ENCODE measurements at places on chromosomes 2 and 18.
A peak's percentile ranks its signal among the peaks of the same experiment; 100 is the strongest.

DNA sequence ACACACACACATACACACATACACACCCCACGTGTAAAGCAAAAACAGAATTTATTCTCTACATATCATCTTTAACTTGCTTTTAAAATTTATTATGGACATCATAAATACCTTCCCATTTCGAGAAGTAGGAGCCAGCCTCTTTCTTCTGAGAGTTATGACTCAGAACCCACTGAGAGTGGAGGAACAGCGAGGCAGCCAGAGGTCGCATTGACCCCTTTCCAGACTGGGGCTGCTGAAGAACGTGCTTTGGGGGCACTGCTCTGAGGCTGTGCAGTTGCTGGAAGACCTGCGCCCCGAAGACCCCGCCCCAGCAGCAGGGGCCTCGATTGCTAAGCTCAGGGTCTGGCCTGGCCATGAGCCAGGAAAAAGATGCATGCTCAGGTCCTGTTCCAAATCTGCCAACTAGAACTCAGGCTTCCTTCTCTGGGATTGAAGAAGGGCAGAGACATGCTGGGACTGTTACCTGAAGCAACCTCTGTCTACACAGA, 133.8 kb upstream of the TWIST2 start:
- H3K27me3 ChIP-seq = peaks cover 3% of the 10 kb centered on the region
- DNase-seq = no peak
- H3K4me1 ChIP-seq = no peaks in the 10 kb centered on the region
- H3K27ac ChIP-seq = no peak overlapping the region
- H3K36me3 ChIP-seq = no peaks in the 10 kb centered on the region

DNA sequence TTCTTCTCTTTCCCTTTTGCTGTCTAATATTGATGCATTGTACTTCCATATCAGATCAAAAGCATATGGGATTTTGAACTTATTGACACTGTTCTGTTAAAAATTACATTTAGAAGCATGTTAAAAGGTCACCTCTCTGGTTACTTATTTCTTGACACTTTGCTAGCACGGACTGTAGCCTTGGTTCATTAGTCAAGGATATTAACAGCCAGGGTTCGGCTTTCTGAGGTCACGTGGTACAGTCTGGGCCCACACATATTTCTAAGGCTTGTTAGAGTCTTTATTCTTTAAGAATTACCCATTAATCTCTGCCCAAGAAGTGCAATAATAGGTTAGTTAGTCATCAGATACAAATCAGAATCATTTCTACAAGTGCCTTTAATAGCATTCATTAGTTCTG, 1035.8 kb upstream of the FANCL start:
- H3K36me3 ChIP-seq = no peaks in the 10 kb centered on the region
- DNase-seq = no peak
- no peaks in the 10 kb centered on the region for H3K4me1 ChIP-seq
- H3K27me3 ChIP-seq = no peaks in the 10 kb centered on the region

DNA sequence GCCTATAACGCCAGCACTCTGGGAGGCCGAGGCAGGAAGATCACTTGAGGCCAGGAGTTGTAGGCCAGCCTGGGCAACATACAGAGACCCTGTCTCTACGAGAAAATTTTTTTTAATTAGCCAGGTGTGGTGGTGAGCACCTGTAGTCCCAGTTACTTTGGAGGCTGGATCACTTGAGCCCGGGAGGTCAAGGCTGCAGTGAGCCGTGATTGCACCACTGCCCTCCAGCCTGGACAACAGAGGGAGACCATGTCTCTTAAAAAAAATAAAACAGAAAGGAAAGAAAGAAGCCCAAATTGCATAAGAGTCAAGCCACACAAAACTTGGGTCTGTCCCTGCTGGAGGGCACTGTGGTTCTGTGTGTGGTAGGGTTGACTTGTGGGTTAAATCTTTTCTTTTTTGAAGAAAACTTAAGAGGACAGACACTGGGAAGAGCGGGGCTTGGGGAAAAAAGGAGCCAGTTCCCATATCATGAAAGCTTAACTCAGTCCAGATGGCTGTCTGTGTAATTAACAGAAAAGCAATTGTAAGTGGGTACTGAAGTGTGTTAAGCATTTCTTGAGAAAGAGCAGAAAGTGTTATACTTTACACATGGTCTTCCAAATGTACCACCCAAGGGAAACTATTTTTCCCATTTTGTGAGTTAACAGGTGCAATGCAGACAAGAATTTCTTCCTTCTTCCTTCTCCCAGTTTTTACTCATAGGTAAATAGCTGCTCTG, 115.1 kb downstream of the ALPK2 start:
- H3K27me3 ChIP-seq = peaks cover 13% of the 10 kb centered on the region
- H3K4me1 ChIP-seq = no peaks in the 10 kb centered on the region
- no peak overlapping the region for H3K4me3 ChIP-seq
- DNase-seq = no peak
- no peak overlapping the region for H3K27ac ChIP-seq

GRCh38 chr2:66538291-66538690, 103.4 kb downstream of the MEIS1 start:
- H3K4me3 ChIP-seq = no peak overlapping the region
- no peaks in the 10 kb centered on the region for H3K4me1 ChIP-seq
- H3K36me3 ChIP-seq = no peaks in the 10 kb centered on the region
- no peak for DNase-seq
- H3K27ac ChIP-seq = no peak overlapping the region
- no peaks in the 10 kb centered on the region for H3K27me3 ChIP-seq

- no peaks in the 10 kb centered on the region for H3K27me3 ChIP-seq
- no peak overlapping the region for H3K27ac ChIP-seq
- no peak for DNase-seq
- no peaks in the 10 kb centered on the region for H3K36me3 ChIP-seq
- H3K4me3 ChIP-seq = no peak overlapping the region
These were observed 412.0 kb upstream of the TCF4 start for GRCh38 chr18:56000041-56000440.

DNA sequence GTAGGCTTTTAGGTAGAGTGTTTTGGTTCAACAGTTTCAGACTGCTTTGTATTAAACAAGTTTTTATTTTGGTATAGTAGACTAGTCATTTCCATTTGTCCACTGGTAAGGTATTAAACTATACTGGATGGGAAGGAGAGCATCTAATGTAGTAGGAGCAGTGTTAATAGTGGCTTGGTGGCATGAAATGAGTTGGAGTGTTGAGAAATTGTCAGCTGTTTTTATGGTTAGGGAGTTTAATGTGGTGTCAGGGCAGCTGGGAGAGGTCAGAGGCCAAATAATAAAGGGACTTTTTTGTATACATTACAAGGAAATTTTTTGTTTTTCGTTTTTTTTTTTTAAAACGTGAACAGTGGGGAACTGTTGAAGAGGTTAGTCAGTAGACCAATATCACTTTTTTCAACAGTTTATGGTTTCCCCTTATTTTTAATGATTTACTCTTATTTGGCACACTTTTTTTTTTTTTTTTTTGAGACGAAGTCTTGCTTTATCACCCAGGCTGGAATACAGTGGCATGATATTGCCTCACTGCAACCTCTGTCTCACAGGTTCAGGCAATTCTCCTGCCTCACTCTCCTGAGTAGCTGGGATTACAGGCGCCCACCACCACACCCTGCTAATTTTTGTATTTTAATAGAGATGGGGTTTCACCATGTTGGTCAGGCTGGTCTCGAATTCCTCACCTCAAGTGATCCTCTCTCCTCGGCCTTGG, 21.2 kb downstream of the ACTR3 start:
- no peak overlapping the region for H3K4me3 ChIP-seq
- peak overlapping the region; percentile 86 for H3K27ac ChIP-seq
- H3K27me3 ChIP-seq = no peaks in the 10 kb centered on the region
- H3K4me1 ChIP-seq = peaks cover 58% of the 10 kb centered on the region
- peaks cover 64% of the 10 kb centered on the region for H3K36me3 ChIP-seq

DNA sequence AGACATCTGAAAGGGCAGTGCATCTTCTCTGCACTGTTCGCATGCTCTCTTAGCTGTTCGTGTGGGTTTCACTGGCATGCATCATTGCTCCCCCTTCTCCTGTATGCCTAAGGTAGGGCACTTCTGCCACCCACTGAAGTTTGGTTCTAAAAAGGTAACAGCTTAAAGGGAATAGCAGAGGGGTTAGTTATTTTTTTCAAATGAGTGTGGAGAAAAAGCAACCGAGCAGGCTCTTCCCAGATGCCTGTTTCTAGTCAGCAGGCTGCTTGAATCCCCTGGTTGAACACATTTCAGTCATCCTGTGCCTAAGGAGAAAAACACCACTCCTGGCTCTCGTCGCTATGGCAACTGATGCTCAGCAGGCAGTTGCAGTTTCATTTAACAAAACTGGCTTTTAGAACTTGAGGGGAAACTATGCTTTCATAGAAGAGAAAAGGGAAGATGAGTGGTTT, 69.8 kb upstream of the GALNT3 start:
- DNase-seq = no peak
- no peak overlapping the region for H3K27ac ChIP-seq
- H3K36me3 ChIP-seq = peaks cover 9% of the 10 kb centered on the region
- no peak overlapping the region for H3K4me3 ChIP-seq
- no peaks in the 10 kb centered on the region for H3K27me3 ChIP-seq

DNA sequence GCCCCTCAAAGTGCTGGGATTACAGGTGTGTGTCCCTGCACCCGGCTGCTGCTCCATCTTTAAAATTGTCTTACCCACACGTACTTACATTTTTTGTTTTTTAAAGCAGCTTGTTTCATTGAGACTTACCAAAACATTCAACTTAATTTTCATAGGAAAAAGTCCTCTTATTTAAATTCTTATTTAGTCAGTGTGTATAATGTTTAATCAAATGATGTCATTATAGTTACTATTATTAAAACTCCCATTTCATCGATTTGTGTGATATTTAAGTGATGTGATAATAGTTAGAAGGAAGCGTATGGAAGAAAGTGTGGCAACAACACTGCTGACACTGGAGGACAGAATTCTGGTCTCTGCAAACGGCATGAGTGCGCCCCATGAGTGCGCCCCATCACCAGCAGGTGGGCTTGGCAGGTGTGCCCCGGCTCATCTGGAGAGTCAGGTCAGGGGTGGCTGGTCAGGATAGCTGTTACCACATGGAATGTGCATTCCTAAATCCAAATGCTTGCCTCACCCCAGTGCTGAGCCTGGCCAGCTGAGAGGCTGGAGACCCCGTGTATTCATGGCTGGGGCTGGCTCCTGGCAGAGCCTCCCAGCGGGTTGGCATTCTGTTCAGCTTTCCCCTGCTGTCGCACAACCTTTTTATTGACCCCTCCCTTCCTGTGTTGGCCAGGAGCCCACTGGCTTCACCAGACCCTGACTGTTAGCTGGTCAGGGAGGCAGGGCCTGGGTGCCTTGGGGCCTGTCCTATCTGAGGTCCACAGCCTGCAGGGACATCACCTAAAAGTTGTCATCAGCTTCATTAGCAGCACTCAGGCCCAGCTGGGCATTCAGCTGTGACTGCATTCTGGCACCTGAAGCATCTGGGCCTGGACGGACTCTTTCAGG, 79.7 kb downstream of the AGAP1 start:
- DNase-seq = no peak
- H3K36me3 ChIP-seq = no peaks in the 10 kb centered on the region
- no peaks in the 10 kb centered on the region for H3K27me3 ChIP-seq
- H3K4me1 ChIP-seq = no peaks in the 10 kb centered on the region
- no peak overlapping the region for H3K27ac ChIP-seq
- H3K4me3 ChIP-seq = no peak overlapping the region

GRCh38 chr2:55151733-55152433, 80.2 kb downstream of the CLHC1 start:
- peaks cover 2% of the 10 kb centered on the region for H3K4me1 ChIP-seq
- no peak overlapping the region for H3K4me3 ChIP-seq
- H3K27ac ChIP-seq = no peak overlapping the region
- no peaks in the 10 kb centered on the region for H3K27me3 ChIP-seq
- no peaks in the 10 kb centered on the region for H3K36me3 ChIP-seq

All from activated T-helper 2 cell treated with anti-CD3 and anti-CD28 coated beads, Interferon-gamma antibody, Interleukin-2, Interleukin-4, amounts not matched to agents 10 μg/mL and 5 μg/mL and 100 μg/mL, durations not matched to agents 14 hours and 24 hours and 36 hours (primary cell).